Osteoblast (primary cell): ENCODE measurements at places on chromosomes 16 and 17.

GRCh38 chr16:74094514-74094913, 202.1 kb upstream of the PSMD7 start:
- DNase-seq: no peak

- no peak for DNase-seq
These were observed 227.8 kb downstream of the CCDC182 start for GRCh38 chr17:57517273-57517631.

- DNase-seq: no peak
These were observed 73.7 kb downstream of the BMERB1 start for GRCh38 chr16:15507959-15508627.

DNA sequence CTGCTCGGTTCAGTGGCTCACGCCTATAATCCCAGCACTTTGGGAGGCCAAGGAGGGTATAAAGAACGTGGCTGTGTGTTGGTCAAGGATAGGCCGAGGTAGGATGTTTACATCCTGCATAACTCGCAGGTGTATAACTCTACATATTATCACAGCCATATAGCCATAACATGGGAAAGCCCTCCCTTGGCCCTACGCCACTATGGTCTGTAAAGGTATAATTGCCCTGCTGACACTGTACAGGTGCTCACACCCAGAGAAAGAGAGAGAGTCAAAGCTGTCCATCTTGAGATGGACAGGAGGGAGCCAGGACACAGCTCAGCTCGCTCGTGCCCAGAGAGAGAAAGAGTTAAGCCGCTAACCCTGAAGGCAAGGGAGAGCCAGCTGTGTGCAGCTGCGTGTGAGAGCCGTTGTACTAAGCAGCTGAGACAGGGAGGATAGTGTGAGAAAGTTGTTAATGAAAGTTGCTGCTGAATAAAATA, 30.4 kb upstream of the DHX8 start:
- DNase-seq: peak; percentile 63

GRCh38 chr16:15861996-15862395, 5.2 kb upstream of the MYH11 start:
- DNase-seq: no peak

- no peak for DNase-seq
These were observed 85.3 kb downstream of the NDEL1 start for GRCh38 chr17:8520981-8521380.

DNA sequence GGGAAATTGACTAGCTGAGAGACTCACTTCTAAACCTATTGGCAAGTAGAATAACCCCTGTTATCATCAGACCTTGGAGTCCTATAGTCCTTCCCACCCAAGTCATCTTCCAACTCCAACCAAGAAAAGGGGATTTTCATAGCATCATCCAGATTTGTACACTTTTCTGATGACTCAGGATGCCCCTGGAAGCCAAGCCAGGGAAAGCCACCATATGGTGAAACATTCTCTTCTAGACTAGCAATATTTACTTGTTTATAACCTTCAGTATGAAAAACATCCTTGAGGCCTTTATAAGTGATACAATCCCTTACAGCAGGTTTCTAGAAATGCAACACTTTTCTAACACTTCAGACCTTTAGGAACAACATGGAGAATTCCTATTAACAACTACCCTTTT, 618.8 kb upstream of the CDH11 start:
- DNase-seq: no peak

- no peak for DNase-seq
These were observed 23.4 kb downstream of the RBL2 start for GRCh38 chr16:53457670-53458069.

DNA sequence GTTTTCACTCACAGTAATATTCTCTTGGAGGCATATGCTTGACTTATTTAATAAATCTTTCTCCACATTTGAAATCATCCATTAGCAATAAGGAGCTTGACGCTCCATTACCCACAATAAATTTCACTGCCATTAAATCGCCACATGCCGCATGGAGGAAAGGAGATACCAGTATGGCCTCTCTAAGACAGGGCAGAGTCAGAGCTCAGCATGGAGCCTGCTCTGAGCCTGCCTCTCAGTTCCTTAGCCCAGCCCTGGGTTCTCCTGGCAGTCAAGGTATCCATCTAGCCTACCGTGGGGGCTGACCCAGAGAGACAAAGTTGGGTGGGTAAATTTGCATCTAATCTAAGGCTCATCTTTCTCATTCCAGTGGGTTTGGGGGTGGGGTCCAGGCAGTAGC, 80.3 kb upstream of the CES5A start:
- DNase-seq: no peak

- DNase-seq: no peak
These were observed 83.3 kb downstream of the ABHD15 start for GRCh38 chr17:29483503-29483902.

GRCh38 chr17:4777969-4778760, 6.5 kb downstream of the TM4SF5 start:
- DNase-seq: no peak

- no peak for DNase-seq
These were observed 29.8 kb upstream of the GSG1L start for GRCh38 chr16:28093385-28093725.

GRCh38 chr16:11047057-11047456, 102.7 kb downstream of the CLEC16A start:
- DNase-seq: no peak

DNA sequence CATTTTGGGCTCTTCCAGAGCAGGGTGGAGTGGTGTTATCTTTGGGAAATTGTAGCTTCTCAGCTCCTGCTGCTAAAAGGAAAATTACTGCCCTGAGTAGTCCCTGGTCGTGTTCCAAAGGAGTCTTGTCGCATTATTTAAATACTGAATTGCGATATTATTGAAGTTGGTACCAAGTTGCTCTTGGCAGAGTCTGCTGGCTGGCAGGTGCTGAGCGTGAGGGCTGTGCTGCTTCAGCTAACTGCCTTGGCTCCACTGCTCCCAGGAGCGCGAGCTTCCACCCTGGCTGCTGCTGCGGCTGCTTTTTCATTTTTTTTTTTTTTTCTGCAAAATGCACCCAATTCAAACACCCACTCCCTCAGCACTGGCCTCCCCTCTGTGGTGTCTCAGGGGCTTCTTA, 289.8 kb downstream of the MAF start:
- DNase-seq: no peak

- no peak for DNase-seq
These were observed 186.0 kb downstream of the WWOX start for GRCh38 chr16:78285437-78285922.

DNA sequence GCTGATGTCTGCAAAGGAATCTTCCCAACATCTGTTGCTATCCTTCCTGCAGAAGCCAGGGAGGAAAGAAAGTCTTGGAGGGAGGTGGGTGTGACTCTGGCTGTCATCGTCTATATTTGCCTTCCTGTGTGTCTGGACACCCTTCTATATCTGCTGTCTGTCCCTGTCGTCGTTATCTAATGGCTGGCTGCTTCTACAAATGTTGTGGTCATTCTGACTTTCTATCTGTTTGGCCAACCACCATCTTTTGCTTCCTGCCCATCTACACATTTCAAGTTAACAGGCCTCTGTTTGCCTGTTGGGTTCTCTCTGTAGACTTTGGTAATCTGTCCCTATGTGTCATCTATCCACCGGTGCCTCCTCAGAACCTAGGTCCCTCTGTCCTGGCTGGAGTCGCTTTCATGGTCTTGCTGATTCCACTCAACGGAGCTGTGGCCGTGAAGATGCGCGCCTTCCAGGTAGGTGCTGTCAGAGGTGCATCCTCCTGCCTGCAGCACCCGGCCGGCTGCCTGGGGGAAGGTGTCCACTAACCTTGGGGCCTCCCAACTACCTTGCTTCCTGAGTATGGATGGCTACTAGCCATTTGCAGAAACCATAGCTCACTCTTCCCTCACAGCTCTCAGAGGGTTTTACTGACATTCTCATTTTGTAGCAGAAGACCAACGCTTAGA, 30.2 kb downstream of the ABCC3 start:
- DNase-seq: no peak

DNA sequence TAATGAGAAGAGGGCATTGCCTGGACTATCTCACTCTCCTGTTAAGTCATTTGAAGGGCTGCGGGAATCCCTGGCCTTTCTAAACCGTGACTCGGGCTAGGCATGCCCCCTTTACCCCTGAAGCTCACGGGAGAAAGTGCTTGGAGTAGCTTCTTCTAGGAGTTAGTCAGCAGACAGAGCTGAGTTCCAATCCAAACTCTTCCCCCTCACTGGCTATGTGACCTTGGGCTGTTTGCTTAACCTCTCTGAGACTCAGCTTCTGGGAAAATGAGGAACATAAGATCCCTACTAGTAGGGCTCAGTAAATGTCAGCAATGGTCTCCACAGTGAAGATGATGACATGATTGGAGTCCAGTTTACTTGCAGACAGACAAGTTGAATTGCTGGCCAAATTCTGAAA, 5.7 kb upstream of the B9D1 start:
- DNase-seq: peak; percentile 58

GRCh38 chr17:7589891-7590691, at the start of gene SOX15:
TSS of gene SOX15 (minus strand) at chr17:7590094. CDS start at chr17:7589676, 418 bp downstream.
- DNase-seq: peak; percentile 96

GRCh38 chr17:65978871-65979270, 213.1 kb downstream of the CEP112 start:
- no peak for DNase-seq

GRCh38 chr17:7767405-7768021, 50.0 kb downstream of the DNAH2 start:
- DNase-seq: no peak

GRCh38 chr17:16910341-16910740, 61.6 kb downstream of the TNFRSF13B start:
- no peak for DNase-seq

DNA sequence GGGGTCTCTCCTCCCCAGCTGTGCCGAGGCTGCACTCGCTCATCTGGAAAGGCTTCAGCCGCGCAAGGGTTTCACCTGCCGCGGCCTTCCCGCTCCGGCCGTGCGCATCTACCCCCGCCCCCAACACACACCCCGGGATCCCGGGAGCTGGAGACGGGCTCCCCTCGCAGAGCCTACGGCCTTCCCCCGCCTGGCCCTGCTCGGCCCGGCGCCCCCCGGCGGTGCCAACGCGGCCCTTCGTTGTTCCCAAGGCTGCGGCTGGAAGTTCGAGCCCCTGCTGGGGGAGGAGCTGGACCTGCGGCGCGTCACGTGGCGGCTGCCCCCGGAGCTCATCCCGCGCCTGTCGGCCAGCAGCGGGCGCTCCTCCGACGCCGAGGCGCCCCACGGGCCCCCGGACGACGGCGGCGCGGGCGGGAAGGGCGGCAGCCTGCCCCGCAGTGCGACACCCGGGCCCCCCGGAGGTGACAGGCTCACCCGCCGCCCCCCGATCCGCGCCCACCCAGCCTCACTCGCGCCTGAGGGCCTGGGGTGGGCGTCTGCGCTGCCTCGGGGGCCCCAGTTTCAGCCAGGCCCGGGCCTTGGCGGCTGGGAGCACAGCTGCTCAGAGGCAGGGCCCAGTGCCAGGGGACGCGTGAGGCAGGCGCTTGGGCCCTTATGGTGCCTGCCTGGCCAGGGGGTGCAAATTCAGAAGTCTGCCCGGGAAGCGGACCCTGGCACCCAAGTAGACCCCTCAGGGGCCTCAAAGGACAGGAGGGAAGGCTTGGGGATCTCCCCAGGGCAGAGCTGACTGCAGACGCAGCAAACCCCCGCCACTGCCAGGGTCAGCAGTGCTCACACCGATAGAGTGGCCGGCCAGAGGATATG, 11.2 kb downstream of the GALK1 start:
- DNase-seq: peak; percentile 98

- no peak for DNase-seq
These were observed 127.8 kb downstream of the HS3ST3B1 start for GRCh38 chr17:14428648-14429029.

GRCh38 chr17:76383546-76384221, 725 bp upstream of the SPHK1 start:
- DNase-seq: peak; percentile 95
